ENCODE measurements at places on chromosomes 6 and 20.

- ATAC-seq, result no peak
Measured at GRCh38 chr6:37860226-37860839, 40.8 kb downstream of the ZFAND3 start.

GRCh38 chr20:14538433-14538832, 201.0 kb upstream of the FLRT3 start:
- peak; percentile 84 for ATAC-seq

GRCh38 chr6:33623895-33624381, 2.8 kb downstream of the ITPR3 start:
- ATAC-seq, result no peak

GRCh38 chr20:43318755-43319297, 129.1 kb upstream of the PTPRT start:
- no peak for ATAC-seq

GRCh38 chr6:141580988-141581552, 551.7 kb upstream of the GJE1 start:
- ATAC-seq, result no peak

GRCh38 chr20:44724423-44725091, 9.4 kb downstream of the CCN5 start:
- no peak for ATAC-seq

DNA sequence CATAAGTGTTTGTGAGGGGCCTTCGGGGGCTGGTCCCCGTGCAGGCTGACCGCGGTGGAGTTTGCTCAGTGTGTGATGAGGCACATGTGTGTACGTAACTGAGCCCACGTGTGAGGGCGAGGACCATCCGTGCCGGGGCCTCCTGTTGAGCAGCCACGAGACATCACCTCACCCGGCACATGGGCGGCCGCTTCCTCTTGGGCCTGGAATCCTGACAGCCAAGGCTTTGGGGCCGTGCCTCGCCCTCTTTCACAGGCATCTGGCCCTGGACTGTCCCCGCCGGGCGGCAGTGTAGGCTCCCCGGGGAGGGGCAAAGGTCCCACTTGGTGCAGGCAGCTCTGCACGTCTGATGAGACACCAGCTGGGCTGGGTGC, 202.3 kb downstream of the DLL1 start:
- peak; percentile 37 for ATAC-seq

- no peak for ATAC-seq
Measured at GRCh38 chr6:160791981-160792418, 90.0 kb downstream of the PLG start.

GRCh38 chr6:30483677-30484279, 5.5 kb upstream of the HLA-E start:
- no peak for ATAC-seq

DNA sequence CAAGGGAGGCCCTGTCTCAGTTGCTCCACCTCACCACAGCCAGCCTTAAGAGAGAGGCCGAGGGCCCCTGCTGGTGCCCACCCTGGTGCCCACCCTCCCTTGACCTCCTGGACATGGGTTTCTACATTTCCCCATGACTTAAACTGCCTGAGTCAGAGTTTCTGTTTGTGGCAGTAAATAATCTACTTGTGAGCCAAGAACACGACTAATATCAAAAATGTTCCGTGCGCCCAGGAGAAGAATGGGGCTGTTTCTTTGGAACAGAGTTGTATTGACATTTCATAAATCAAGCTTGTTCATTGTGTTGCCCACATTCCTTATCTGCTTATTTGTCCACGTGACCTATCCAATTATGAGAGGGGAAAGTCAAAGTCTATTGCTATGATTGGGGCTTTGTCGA, 143.5 kb downstream of the ANKRD60 start:
- no peak for ATAC-seq

GRCh38 chr6:112437058-112437457, 89.9 kb downstream of the RFPL4B start:
- ATAC-seq, result no peak

GRCh38 chr20:58407966-58408557, 19.0 kb downstream of the VAPB start:
- ATAC-seq, result no peak

GRCh38 chr20:57474205-57474604, 50.7 kb downstream of the CTCFL start:
- no peak for ATAC-seq

All from stimulated activated memory B cell treated with anti-CD40 and anti-IgM and Interleukin-4, amounts not matched to agents 10 μg/mL and 1 μg/mL and 100 μg/mL, for 72 hours (primary cell).